ENCODE measurements at places on chromosomes 16 and 17. TPM values are rescaled to one million over a fixed set of nuclear protein-coding genes. Genes with fewer than 3 reads are reported as not detected.

MFAP4 gene
- 192 TPM for total RNA-seq

PRR29 gene
- not detected for total RNA-seq

TPSD1 gene
- not detected for total RNA-seq

HNF1B gene
- total RNA-seq: 0.28 TPM

ABCA9 gene
- total RNA-seq: 47.6 TPM

CLEC19A gene
- not detected for total RNA-seq
